ENCODE measurements at places on chromosomes 4 and X.

GRCh38 chr4:81522711-81523110, 51.0 kb upstream of the RASGEF1B start:
- no peak for DNase-seq

DNA sequence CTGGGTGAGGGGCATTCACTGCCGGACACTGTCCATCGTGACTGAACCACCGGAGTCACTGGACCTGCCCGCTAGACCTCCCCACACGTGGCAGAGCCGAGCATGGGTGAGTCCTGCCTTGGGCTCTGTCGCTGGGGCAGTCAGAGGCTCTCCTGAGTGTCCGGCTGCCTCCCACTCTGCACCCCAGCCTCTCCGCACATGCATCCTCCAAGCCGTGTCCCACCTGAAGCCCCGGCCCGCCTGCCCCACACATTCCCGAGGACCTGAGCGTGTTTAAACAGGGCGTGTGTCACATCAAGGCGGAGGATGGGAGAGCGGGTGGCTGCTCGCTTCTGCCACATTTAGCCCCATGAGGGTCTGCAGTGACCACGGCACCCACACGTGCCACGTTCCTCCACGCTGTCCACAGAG, 4.7 kb downstream of the CPLX1 start:
- no peak for DNase-seq

DNA sequence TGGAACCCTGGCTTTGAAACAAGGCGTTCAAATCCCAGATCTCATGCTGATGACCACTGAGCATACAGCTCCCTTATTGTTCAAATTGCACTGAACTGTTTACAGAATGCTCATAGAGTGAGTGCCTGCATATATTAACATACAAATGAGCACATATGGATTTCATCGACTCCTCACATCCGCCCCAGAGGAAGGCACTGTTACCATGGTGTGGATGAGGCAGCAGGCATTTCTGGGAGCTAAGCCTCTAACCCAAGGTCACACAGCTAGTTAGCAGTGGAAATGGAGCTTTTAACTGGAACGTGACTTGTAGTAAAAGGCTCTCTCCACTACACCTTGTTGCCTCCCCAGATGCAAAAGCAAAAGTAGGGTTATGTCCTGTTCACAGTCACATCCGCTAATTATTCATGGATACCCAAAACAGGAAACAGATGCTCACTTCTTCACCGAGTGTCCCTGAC, 289.7 kb downstream of the STK32B start:
- no peak for DNase-seq

- DNase-seq, result no peak
Measured at GRCh38 chrX:69285881-69286564, 120.8 kb upstream of the PJA1 start.

GRCh38 chrX:66022632-66023384, 17.1 kb downstream of the VSIG4 start:
- no peak for DNase-seq

- no peak for DNase-seq
Measured at GRCh38 chr4:44326741-44327140, 121.9 kb downstream of the KCTD8 start.

GRCh38 chr4:94472056-94472826, 20.5 kb downstream of the PDLIM5 start:
- DNase-seq, result no peak

DNA sequence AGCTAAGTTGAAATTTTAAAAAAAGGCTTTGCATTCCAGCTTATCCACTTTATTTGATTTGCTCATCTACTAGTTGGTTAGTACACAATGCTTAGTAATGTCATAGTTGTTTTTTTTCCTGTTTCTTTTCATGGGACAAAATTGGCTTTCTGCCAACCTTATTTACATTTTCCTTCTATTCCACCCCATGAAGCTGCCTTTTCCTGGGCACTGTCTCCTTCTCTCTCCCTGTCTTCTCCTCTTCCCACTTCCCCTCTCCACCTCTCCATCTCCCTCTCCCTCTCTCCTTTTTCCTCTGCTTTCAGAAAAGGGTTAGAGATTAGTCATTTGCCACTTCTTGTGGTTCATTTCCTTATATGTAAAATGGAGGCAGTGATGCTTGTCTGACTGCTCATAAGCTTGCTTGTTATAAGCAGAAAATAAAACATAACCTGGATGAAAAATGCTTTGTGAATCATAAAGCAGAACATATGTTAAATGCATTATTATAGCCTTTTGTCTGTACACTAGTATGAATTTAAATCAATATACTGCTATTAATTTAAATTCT, 181.9 kb downstream of the CEP135 start:
- DNase-seq, result no peak

DNA sequence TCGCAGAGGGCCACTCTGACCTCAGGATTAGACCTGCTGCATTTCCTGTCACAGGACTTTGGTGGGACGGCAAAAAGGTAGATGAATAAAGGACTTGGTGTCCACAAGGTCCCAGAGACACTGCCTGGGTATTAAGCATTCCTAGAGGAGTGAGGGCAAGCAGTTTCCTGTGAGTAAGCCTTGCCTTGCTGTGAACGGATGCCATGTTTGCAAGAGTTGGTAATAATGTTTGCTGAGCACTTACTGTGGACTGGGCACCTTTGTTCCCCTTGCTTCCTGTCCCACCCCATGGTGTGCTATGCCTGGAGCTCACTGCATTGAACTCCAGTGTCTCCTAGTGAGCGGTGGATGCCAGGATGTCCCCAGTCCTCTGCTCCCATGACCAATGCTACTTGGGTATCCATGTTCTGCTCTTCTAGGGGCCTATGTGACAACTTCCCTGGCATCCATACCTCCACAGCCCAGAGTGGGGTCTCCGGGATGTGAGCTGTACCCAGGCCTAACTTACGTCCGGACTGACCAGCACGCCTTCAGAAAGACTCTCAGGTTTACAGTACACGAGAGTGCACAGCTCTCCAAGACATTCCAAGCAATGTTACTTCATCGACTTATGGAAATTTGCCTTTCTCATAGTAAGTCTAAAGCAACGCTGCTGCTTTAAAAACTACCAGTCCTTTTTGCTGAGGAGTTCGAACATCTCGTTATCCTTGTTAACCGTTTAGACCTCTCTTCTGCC, 95.5 kb upstream of the MSX1 start:
- no peak for DNase-seq

GRCh38 chrX:6052111-6052745, 176.4 kb downstream of the NLGN4X start:
- no peak for DNase-seq

DNA sequence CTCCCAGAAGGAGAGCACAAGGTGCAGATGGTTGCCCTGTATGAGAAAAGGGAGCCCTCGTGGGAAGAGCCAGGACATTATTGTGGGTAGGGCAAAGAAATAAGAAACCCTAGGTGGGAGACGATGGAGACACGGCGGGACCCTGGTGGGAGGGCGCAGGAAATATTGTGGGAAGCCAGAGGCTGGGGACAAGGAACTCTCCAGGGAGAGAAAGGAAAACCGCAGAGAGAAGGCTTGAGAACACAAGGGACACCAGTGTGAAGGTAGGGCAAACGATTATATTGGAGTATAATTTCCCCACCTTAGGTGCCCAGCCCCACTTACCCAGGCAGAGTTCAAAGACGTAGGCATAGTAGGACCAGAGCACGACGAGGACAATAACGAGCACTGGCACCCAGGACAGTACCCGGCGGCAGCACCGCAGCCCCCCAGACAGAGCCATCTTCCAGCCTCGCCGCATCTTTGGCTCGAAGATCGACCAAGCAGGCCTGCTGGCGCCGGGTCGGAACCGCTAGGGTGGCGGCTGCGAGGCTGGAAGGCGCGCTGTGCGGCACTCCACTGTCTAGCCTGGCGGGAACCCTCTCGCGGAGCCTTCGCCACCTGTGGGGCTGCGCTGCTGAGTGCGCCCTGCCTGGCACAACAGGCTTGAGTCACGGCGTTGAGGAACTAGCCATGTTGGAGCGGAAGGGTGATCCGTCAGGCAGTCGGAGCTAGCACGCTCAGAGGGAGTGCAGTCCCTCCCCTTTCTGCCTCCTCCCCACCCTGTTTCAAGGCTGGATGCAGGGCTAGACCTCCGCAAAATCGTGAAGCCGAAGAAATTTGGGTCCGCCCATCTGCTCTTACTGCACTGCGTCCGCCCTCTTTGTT, at the start of gene ZDHHC15:
Gene ZDHHC15 (minus strand): TSS at position 473 of the 867 bp plus-strand sequence. CDS start 13 bp downstream, at position 460.
- DNase-seq, result peak; percentile 10

DNA sequence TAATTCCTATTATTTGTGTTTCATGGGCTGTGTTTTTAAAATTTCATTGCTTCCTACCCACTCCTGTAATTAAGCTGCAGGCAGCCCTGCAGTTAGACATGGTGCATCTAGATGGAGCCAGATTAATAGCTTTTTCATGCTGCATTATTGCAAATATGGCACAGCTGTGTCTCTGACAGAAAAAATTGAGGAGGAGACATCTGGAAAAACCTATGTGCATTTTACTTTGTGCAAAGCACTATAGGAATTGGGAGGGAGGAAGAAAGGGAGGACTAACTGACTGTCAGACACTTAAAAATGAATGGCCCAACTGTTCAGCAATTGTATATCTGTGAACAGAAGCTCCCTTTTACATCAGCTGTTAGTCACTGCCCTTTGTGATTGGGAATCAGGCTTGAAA, 8.1 kb upstream of the RPGR start:
- DNase-seq, result no peak

DNA sequence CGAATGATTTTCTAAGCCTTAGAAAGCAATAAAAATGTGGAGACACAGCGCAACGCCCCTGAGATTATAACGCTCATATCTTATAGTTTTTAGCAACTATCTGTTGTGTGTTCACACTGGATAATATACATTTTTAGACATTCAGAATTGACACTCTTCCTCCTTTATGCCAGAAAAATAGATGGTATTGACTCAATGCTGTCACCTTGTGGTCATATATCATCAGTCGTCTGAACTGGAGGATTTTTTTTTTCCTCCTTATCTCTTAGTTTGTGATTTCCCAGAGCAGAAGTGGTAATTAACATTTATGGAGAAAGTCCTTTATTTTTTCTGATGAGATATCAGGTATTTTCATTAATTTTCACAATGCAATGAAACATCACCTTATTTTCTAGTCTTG, 759.6 kb downstream of the RAB28 start:
- no peak for DNase-seq

GRCh38 chrX:75968293-75968692, 183.2 kb upstream of the MAGEE2 start:
- DNase-seq, result no peak

- no peak for DNase-seq
Measured at GRCh38 chr4:78610546-78611214, 59.1 kb downstream of the ANXA3 start.

DNA sequence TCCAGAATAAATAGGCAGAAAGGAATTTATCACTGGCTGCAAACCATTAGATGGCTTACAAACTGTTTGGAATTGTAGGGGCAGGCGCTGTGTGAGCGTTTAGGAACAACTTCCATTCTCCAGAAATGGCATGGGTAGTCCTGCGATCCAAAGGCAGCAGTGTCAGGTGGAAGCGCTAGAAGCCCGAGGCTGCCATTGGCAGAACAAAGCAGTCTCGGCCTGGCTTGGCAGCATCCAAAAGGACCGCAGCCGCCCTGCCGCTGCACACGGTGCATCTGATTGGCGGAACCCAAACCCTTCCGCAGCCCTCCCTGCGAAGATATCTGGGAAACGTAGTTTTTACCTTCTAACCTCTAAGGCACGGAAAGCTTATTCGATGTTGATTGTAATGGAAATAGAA, 23.6 kb upstream of the YTHDC1 start:
- no peak for DNase-seq

GRCh38 chr4:127463883-127464282, 168.9 kb upstream of the INTU start:
- no peak for DNase-seq

DNA sequence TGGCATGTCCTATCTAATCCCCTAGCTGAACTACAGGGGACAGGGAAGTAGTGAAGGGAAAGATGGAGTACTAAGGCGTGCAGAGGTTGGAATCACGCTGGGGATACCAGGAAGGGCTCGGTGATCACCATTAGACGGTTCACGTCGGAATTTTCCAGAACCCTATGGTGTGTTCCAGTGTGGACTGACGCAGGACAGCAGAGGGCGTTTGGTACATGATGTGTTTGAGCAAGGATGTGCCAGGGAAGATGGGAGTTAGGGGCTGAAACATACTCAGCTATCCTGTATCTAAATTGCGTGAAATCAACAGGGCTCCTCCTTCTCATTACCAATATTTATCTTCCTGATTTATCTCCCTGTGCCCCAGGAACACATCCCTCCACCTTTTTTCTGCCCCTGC, 33.7 kb downstream of the PRPS2 start:
- DNase-seq, result no peak

- DNase-seq, result no peak
Measured at GRCh38 chrX:119374736-119375135, 24.4 kb upstream of the SLC25A43 start.

- no peak for DNase-seq
Measured at GRCh38 chr4:21964762-21965319, 16.3 kb upstream of the KCNIP4 start.

GRCh38 chr4:150045410-150045809, 32.8 kb upstream of the DCLK2 start:
- DNase-seq, result no peak

GRCh38 chr4:27007507-27007906, 146.9 kb downstream of the STIM2 start:
- DNase-seq, result no peak

DNA sequence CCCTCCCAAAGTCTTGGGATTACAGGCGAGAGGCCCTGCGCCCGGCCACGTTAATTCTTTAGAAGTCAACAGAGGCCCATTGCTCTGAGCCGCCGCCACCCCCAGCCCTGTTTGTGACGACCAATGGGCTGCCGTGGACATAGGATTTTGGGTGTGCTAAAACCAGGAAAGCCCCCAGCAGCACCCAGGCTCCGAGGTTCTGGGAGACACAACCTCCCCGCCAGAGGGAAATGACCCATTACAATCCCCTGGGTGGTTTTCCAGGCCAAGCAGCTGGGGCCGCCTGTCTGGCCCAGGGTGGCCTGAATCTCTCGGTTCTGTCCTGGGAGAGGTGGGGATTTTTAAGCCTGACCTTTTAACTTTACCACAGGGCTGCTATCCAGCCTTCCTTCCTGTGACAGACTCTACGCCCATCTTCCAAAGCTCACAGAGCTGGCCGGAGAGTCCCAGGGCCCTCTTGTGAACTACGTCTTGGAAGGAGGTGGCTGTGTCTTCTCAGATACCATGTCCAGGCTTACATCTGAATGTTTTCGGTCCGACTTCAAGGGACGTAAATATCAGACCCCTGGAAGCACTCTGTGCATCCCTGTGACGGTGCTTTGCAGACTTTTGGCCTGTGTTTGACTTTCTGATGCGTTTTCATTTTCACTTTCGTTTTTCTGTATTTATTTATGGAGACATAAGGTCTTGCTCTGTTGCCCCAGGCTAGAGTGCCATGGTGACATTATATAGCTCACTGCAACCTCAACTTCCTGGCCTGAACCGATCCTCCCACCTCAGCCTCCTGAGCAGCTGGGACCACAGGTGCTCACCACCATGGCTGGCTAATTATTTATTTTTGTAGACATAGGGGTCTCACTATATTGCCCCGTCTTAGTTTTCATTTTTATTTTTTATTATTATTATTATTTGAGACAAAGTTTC, 36.0 kb downstream of the P2RY8 start:
- DNase-seq, result no peak
